ENCODE measurements at places on chromosomes 4 and X.
A peak's percentile ranks its signal among the peaks of the same experiment; 100 is the strongest.

GRCh38 chr4:141328560-141329173 lies 108.0 kb downstream of the ZNF330 start:
- no peak for DNase-seq

DNA sequence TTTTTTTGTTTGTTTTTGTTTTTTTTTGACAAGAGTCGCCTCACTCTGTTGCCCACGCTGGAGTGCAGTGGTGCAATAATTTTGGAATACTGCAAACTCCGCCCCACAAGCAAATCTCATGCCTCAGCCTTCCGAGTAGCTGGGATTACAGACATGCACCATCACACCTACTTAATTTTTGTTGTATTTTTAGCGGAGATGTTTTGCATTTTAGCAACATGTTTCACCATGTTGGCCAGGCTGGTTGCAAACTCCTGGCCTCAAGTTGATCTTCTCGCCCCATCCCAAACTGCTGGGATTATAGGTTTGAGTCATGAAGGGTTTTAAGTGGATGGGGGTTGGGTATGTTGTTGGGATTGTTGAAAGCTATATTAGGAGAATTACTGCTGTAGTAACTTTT lies 270.9 kb upstream of the LCORL start:
- no peak for DNase-seq

DNA sequence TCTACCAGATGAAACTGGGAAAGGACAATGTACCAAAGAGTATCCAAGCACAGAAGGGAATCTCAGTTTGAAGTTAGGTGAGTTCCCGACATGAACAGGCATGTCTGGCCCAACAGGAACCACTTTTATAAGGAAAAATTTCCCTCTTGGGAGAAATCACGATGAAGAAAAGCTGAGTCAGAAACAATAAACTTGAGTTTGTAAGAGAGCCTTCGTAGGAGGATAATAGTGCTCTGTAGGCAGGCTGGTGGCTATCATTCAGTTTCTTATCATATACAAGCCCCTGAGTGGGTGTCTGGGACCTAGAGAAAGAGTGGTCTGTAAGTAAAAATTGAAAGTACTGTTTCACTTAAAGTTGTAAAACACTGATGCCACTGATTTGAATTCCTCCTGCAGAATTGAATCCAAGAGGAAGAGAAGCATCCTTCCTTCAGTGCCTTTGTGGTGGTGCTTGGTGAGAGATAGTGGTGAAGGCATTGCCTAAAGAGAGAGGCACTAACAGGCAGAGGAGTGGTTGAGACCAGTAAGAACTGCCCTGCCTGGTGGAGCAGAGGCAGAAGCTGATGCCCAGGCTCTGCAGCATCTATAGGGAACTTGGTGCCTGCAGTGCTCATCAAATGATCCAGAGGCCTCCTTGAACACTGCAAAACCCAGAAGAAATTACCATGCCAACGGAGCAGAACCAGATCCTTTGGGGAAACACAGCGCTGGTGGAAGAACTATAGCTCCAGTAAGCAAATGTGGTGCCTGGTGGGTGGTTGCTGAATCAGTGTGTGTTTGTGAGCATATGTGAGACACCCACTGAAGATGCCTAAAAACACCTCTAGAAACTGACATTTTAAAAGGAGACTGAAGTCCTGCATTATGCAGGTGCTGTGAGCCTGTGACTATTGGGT lies 31.7 kb upstream of the METAP1 start:
- DNase-seq, result no peak

DNA sequence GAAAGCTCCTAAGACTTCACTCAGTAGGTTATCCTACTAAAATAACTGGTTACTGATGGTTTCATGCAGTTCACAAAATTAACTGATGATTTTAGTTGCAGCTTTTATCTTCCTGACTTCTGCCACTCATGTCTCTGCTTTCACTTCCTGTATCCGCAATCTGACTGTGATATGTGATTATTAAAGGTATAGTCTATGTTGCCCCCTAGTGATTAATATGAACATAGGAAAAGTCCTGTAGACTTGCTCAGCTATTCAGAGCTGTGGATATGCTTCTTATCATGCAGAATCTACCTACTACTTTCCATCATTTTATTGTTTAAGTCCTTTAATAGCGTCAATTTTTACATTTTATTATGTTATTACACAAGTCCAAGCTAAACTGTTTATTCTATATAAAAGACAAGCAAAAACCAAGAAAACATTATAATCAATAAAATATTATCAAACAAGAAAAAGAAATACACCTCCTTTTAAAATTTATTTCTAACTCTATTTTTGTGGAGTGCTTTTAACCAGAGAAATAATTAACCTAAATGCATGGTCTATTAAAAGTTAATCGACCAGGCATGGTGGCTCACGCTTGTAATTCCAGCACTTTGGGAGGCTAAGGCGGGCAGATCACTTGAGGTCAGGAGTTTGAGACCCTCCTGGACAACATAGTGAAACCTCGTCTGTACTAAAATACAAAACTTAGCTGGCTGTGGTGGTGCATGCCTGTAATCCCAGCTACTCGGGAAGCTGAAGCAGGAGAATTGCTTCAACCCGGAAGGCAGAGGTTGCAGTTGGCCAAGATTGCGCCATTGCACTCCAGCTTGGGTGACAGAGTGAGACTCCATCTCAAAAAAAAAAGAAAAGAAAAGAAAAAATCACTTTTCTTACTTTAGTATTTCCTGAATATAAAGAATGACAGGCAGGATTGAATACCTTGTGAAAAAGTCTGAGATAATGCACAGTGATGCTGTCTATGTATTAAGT lies 40.4 kb upstream of the TLR2 start:
- DNase-seq, result peak; percentile 54

DNA sequence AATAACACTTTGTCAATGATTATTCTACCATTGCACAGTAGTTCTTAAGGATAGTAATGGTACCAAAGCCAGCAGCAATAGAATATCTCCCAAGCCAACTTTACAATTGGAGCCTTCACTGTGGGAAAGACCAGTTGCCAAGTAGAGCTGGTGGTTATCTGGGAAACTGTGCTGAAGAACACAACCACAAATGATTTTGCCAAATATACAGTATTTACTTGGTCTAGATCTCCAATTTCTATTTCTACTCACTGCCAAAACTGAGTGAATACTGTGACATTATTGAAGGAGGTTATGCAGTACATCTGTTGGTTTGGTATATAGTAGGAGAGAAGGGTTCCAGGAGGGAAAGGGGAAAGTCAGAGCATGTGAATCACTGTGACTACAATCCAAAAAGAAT lies 3.8 kb downstream of the TET2 start:
- no peak for DNase-seq

DNA sequence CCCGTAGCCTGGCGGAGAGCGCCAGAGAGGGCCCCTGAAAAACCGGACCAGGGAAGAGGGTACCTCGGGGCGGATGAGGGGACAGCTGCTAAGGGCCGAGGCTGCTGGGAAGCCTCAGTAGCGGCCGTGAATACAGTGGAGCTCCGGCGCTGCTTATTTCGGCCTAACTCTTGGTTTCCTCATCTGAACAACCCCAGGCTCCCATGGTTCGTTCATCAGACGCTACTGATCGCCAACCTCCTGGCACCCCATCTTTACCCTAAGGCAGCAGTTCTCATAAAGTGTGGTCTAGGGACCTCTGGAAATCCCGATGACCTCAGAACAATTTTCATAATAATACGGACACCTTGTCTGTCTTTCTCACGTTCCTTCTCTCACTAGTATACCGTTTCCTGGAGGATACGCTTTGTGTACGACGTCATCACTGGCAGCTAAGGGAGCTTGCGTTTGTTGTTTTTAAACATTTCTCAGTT lies 645 bp upstream of the RAB28 start:
- DNase-seq, result no peak

GRCh38 chr4:128232719-128233118 lies 54.9 kb downstream of the PGRMC2 start:
- no peak for DNase-seq

- no peak for DNase-seq
Observed at GRCh38 chr4:47650584-47651130, 165.6 kb downstream of the ATP10D start.

GRCh38 chr4:154569028-154569427 lies 6.2 kb downstream of the FGB start:
- no peak for DNase-seq

DNA sequence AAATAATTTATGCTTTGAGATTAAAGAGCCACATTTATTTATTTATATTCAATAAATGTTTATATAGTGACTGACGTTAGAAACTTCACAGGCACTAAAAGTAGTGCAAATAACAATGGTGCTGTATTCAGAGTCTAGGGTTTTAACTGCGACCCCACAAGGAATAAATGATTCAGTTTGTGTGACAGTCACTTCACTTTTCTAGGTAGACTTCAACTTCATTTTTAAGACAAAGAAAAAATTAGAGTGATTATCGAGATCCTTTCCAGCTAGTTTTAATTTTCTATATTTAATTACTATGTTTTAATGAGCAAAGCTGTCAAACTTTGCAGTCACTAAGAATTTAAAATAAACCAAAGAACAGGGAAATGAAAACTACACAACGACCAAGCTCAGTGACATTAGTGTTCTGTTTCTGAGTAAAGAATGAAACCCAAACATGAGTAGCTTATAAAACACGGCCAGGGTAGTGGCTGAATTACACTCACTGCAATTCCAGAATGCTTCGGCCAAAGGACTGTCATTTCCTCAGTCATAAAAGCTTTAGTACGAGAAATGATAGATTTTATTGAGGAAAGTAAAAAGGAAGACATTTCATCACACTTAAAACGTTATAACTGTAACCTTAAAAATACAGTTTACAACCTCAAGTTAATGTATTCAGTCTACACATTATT lies 38.6 kb downstream of the ADGRA3 start:
- DNase-seq, result no peak

DNA sequence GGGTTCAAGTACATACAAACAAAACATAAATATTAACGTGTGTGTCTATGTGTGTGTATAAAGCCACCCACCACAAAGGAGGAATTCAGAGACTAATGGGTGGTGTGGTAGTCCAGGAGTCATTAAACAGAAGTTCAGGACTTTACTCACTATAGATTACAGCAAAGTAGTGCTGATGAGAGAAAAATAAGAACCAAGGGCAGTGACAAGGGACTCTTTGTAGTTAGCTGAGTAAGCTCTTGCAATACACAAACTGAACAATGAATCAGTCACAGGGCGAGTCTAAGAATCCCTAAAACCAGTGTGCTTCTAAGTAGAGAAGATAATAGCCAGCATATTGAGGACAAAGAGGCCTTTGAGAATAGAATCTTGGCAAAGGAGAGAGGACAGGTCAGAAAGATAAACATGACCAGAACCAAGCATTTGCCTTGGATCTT lies 232.4 kb downstream of the PPP3CA start:
- DNase-seq, result no peak

GRCh38 chrX:52422884-52423283 lies 54.1 kb downstream of the XAGE2 start:
- no peak for DNase-seq

- no peak for DNase-seq
Observed at GRCh38 chr4:122997463-122998101, 75.2 kb upstream of the NUDT6 start.

DNA sequence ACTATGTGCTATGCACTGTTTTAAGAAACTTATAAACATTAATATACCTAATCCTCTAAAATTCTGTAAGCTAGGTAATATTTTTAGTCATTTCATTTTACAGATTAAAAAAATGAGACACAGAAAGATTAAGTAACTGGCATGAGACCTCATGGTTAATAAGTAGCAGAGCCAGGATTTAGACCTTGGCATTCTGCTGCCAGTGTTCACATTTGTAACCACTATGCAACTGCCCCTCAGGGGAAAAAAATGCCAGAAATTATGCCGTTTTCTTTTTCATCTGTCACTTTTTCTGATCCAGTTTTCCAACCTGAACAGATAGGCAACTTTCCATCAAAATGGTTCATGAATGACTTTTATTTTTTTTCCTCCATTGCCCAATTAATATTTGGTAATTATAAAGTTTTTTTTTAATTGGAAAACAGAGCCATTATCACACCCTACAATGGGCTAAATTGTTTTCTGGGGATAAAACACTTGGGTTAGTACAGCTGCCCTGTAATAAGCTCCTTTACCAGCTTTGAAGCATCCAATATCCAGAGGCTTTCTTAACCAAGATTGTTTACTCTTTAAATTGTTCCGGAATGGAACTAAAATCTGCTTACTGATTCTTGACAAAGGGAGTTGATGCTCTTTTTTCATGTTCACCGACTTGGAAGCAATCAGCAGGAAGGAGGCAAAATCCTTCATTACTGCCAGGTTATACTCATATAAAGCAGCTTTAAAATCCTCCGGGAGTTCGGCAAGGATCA lies 56.4 kb upstream of the DDX60 start:
- DNase-seq, result no peak

- no peak for DNase-seq
Observed at GRCh38 chrX:130846746-130847145, 56.3 kb downstream of the ENOX2 start.

GRCh38 chrX:30414144-30414543 lies 105.0 kb upstream of the NR0B1 start:
- no peak for DNase-seq

GRCh38 chr4:153962311-153963039 lies 173.6 kb upstream of the SFRP2 start:
- no peak for DNase-seq

DNA sequence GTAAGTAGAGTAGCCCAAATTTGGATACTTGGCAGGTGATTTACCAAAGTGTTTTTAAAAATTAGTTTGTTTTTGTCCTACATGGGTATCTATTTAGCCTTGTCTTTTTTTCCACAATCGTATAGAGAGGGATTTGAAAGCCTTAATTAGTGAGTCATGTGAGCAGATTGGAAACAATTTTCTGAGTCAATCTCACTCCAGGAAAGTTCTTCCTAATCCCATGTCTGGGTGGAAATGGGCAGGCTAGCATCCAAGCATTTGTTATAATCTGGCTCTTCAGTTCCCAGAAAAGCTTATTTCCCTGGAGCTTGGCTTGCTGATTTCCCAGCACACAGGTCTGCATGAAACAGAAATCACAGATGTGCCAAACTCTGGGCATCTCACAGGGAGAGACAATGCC lies 426.9 kb upstream of the BOD1L1 start:
- DNase-seq, result no peak

DNA sequence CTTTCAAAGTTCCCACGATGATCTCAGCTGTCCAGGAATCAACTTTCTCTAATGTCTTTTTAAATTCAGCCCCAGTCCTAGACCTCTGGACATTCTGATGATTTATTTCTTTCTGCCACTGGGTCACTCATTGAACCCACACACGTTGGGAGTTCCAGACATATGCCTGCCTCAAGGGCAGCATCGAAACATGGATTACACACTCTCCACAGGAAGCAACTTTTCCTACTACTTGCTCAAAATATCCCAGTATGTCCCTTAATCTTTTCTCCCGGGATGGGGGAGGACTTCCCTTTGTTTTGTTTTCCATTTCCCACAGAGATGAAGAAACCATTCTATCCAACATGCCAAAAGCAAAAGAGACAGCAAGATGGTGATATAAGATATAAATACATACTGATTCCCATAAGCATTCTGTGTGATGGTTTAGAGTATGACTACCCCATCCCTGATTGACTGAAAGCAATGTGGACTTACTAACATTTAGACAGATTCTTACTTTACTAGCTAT lies 79.8 kb upstream of the PPARGC1A start:
- no peak for DNase-seq

GRCh38 chr4:28462766-28463700 lies 1602.4 kb downstream of the STIM2 start:
- no peak for DNase-seq

- DNase-seq, result no peak
Observed at GRCh38 chr4:118284169-118284568, 68.6 kb downstream of the PRSS12 start.
